ENCODE measurements at places on chromosomes 12 and 14.

GRCh38 chr12:5797661-5798060 is 147.4 kb downstream of the ANO2 start:
- no peak overlapping the region for H3K4me3 ChIP-seq
- H3K4me1 ChIP-seq: no peaks in the 10 kb centered on the region
- H3K27me3 ChIP-seq: peaks cover 58% of the 10 kb centered on the region

DNA sequence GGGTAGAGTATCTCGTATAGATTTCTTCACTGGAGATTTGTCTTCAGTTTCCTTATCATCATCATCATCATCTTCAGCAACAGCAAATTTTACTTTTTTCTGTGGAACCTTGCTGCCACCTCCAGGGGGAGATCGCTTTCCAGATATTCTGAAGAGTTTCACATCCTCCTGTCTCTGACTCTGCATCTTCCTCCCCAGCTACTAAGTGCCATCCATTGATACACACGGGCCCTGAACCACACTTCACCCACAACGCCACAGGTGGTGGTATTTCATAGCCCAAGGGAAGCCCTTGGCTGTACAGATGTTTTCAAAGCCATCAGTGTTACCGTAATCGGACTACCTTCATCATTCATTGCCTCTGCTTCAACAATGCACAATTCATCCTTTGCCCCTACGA is 82.2 kb downstream of the PPP2R5C start:
- H3K27ac ChIP-seq: no peak overlapping the region
- H3K27me3 ChIP-seq: no peaks in the 10 kb centered on the region
- no peaks in the 10 kb centered on the region for H3K4me1 ChIP-seq
- no peaks in the 10 kb centered on the region for H3K36me3 ChIP-seq

DNA sequence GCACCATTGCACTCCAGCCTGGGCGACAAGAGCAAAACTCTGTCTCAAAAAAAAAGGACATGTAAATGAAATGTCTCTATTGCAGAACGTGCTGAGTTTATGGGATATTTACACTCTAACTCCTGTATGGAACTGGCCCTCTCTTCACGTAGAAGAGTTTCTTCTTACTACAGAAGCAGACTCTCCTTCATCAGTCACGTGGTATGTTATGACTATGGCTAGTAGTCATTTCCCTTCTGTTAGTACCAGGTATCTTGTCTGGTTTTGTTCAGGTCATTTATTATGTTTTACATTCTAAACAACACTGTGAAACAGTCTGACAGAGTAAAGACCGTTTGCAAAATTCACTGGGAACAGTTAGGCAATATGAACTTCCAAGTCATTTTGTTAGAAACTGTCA is 20.3 kb downstream of the KNTC1 start:
- H3K4me1 ChIP-seq: no peaks in the 10 kb centered on the region
- H3K27me3 ChIP-seq: no peaks in the 10 kb centered on the region
- DNase-seq: no peak
- no peak overlapping the region for H3K4me3 ChIP-seq
- peaks cover 10% of the 10 kb centered on the region for H3K36me3 ChIP-seq
- no peak overlapping the region for H3K27ac ChIP-seq

DNA sequence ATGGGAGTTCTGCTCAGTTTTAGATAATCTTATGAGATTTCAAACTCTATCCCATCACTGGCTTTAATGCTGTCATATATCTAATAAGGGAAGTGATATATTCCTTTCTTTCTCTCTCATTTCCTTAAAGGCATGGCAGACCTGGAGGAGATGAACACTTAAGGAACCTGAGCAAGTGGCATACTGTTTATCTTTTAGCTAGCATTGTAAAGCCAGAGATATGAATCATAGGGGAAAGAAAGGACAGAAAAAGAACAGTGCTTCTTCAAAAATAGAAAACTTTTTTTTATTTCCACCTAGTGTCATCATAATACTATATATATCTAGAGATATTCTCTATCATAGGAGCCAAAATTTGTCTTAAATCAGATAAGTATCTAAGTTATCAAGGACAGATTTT is 68.3 kb upstream of the PSMA6 start:
- H3K4me3 ChIP-seq: no peak overlapping the region
- no peak for DNase-seq
- H3K36me3 ChIP-seq: no peaks in the 10 kb centered on the region

GRCh38 chr12:95674631-95675030 is 115.9 kb downstream of the NTN4 start:
- H3K27ac ChIP-seq: no peak overlapping the region
- no peak for DNase-seq
- H3K4me1 ChIP-seq: no peaks in the 10 kb centered on the region
- no peaks in the 10 kb centered on the region for H3K27me3 ChIP-seq

- H3K4me3 ChIP-seq: no peak overlapping the region
- H3K27ac ChIP-seq: no peak overlapping the region
- H3K4me1 ChIP-seq: no peaks in the 10 kb centered on the region
- no peaks in the 10 kb centered on the region for H3K27me3 ChIP-seq
Observed at GRCh38 chr14:92549105-92549858, 35.7 kb downstream of the RIN3 start.

GRCh38 chr14:95265106-95266094 is 54.3 kb downstream of the CLMN start:
- H3K36me3 ChIP-seq: no peaks in the 10 kb centered on the region
- peaks cover 25% of the 10 kb centered on the region for H3K4me1 ChIP-seq
- H3K27me3 ChIP-seq: no peaks in the 10 kb centered on the region
- DNase-seq: peak; percentile 52
- peak overlapping the region; percentile 98 for H3K27ac ChIP-seq

- no peaks in the 10 kb centered on the region for H3K36me3 ChIP-seq
- DNase-seq: peak; percentile 17
- no peak overlapping the region for H3K4me3 ChIP-seq
- H3K27ac ChIP-seq: no peak overlapping the region
- H3K27me3 ChIP-seq: no peaks in the 10 kb centered on the region
Observed at GRCh38 chr12:22083167-22083566, 37.1 kb downstream of the CMAS start.

GRCh38 chr12:111064982-111065381 is 144.6 kb upstream of the MYL2 start:
- H3K36me3 ChIP-seq: no peaks in the 10 kb centered on the region
- H3K27me3 ChIP-seq: peaks cover 49% of the 10 kb centered on the region
- peaks cover 4% of the 10 kb centered on the region for H3K4me1 ChIP-seq
- DNase-seq: no peak
- H3K27ac ChIP-seq: no peak overlapping the region
- no peak overlapping the region for H3K4me3 ChIP-seq

GRCh38 chr12:56989861-56990610 is 16.3 kb downstream of the ZBTB39 start:
- no peaks in the 10 kb centered on the region for H3K36me3 ChIP-seq
- no peak overlapping the region for H3K4me3 ChIP-seq
- H3K27ac ChIP-seq: no peak overlapping the region

- no peak overlapping the region for H3K27ac ChIP-seq
- H3K36me3 ChIP-seq: no peaks in the 10 kb centered on the region
- DNase-seq: no peak
- H3K4me3 ChIP-seq: no peak overlapping the region
Observed at GRCh38 chr12:4807813-4808212, 87.6 kb downstream of the GALNT8 start.

GRCh38 chr12:38689195-38689594 is 216.2 kb downstream of the CPNE8 start:
- 0 out of 2 replicates have a peak, but pooled peaks cover 6% of the 10 kb centered on the region for H3K4me1 ChIP-seq
- H3K27ac ChIP-seq: no peak overlapping the region
- no peak for DNase-seq

DNA sequence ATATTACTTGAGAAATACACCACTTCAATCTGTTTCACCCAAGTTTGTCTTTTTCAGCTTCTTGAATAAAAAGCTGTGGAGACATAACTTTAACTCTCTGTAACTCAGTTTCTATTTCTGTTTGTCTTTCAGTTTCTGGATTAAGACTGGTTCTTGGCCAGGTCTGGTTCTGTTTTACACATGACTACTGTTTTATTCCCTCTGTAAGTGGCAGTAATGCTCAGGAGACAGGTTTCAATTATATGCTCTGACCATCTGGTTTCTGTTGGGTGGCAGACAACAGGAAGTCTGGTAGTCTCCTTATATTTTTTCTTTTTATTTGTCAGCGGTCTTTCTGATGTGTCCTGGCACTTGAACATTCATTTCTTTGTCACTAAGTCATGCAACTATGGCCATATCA is 102.9 kb downstream of the RPS29 start:
- no peaks in the 10 kb centered on the region for H3K4me1 ChIP-seq
- DNase-seq: no peak
- H3K27me3 ChIP-seq: no peaks in the 10 kb centered on the region
- no peak overlapping the region for H3K27ac ChIP-seq
- H3K4me3 ChIP-seq: no peak overlapping the region
- H3K36me3 ChIP-seq: no peaks in the 10 kb centered on the region

Data from PC-9 (cell line).